ENCODE measurements at places on chromosomes 16 and 17.

DNA sequence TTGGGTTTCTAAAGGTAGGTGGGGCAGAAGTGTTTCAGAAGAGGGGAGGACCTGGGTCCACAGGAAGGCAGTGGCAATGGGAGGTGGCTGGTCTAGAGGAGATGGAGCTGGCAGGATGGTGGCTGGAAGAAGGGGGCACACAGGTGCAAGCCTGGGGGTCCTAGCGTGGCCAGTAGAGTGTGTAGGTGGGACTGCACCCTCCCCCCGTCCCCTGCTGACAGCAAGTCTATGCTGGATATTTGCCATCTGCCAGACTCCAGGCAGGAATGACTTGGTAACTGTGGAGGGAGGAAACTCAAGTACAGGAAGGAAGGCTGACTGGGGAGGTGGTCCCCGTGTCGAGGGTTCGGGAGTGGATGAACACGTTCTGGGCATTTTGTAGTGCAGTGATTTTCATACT lies 8.6 kb downstream of the MED9 start:
- no peak for DNase-seq

DNA sequence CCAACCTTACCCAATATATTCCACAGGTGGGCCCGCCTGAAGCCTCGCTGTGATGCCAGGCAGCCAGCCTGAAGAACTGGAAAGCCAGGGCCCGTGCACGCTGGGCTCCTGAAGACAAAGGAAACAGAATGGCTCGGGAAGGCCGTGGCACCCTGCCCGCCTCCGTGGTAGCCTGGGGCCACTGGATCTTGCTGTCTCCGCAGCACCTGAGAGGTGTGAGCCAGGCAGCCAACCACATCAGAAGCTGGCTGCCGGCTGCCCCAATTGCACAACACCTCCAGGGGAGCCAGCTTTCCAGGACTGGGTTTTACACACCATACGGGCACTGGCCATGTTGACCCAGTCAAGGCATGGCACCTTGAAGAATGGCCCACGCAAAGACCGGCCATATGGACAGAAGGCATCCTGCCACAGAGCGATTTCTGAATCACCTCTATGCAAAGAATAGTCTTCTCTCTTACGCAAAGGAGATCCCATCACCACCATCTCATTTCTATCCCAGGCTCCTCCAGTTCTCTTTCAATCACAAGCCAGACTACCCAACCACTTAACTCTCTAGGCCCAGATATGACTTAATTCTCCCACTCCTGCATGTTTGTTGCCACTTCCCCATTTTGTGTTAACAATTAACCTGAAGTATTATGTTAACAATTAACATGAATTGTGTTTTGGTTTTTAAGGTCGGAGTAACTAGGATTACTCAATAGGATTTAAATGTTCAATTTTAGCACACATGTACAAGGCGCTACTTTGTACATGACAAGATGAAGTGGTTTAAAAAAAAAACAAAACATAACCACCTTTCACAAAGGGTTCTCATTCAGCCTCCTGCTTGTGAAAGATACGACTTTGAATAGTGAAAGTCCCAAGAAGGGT lies 32.1 kb downstream of the ZFHX3 start:
- DNase-seq = peak; percentile 82

DNA sequence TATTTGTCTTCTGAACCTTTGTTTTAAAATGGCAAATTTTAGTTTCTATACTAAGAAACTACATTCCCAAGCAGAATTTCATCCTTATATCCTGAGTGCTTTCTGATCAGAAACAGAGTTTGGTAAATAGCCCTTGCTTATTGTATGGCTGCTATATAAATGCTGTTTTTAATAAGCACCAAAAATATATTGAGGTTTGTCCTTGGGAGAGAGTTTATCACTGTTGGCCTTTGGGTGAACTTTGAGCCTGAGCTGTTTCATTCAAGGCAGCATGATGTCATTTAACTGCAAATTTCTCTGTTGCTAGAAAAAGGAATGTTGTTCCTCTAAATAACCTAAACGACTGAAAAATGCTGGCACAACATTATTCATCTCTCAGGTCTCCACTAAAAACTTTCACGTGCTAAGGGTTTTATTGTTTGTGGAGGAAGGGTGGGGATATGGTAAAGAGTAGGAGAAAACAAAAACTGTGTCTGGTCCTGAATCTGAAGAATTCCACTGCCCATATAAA lies 334.3 kb upstream of the TBX2 start:
- DNase-seq = peak; percentile 18

DNA sequence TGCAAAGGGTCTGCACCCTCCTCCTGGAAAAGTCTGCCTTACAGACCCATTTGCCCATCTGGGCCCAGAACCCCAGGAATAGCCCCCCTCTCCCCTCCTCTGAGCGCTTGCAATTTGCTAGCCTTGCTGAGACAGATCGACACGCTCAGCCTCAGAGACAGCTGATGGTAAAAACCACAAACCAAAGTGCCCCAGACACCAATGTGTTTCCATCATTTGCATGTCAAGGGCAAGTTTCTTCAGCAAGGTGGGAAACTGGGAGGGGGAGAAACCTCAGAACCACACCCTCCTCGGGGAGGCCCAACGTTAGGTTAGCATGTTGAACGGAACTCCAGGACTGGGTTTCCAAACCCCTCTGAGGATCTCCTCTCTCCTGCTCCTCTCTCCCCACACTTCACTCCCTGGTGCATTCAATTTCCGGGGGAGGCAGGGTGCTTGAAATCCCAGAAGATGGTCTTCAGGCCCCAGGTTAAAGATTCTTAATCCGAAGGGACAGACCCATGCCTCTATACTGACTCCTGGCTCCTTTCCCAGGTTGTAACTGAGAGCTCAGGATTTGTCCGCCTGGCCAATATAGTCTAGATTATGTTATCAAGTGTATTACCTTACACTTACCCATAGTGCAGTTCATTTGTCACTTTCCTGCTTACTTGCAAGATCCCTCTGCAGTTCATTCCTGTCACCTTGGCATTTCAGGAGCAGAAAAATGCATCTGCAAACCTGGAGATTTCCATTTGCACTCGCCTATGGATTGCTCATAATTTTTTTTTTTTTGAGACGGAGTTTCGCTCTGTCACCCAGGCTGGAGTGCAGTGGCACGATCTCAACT lies 1.3 kb upstream of the CUEDC1 start:
- DNase-seq = peak; percentile 5

- DNase-seq = no peak
Measured at GRCh38 chr16:88009563-88010342, 58.5 kb downstream of the BANP start.

- DNase-seq = no peak
Measured at GRCh38 chr17:71580220-71580619, 540.6 kb upstream of the SOX9 start.

DNA sequence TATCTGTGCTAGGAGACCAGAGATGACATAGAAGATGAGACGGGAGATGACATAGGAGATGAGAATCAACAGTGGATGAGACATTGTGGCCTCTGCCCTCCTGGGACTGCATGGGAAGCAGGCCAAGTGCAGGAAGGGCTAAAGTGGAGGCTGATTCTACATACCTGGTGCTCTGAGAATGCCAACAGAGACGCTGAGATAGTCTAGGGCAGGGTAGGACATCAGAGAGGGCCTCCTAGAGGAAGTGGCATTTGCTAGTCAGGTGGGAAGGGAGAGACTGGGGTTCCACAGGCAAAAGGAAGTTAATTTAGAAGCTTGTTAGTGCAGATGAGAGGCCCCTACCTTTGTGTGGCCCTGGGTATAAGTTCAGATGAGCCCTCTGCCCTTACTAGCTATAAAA lies 224.2 kb downstream of the CBLN1 start:
- DNase-seq = no peak

DNA sequence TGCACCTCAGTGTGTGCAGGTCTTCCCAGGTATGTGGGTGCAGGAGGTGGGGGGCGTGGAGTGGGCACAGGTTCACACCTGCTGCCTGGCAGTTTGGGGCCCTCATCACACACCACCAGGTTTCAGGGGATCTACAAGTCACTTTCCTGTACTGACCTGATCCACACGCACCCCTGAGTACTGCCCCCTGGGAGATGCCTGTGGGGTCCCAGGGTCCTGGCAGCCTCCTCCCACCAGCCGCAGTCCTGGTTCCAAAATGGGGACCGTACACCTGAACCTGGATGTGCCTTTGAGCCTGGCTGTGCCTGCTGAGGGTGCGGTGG lies 25.9 kb downstream of the RNF213 start:
- no peak for DNase-seq

GRCh38 chr17:851924-852323 lies 69.8 kb downstream of the MRM3 start:
- DNase-seq = no peak

DNA sequence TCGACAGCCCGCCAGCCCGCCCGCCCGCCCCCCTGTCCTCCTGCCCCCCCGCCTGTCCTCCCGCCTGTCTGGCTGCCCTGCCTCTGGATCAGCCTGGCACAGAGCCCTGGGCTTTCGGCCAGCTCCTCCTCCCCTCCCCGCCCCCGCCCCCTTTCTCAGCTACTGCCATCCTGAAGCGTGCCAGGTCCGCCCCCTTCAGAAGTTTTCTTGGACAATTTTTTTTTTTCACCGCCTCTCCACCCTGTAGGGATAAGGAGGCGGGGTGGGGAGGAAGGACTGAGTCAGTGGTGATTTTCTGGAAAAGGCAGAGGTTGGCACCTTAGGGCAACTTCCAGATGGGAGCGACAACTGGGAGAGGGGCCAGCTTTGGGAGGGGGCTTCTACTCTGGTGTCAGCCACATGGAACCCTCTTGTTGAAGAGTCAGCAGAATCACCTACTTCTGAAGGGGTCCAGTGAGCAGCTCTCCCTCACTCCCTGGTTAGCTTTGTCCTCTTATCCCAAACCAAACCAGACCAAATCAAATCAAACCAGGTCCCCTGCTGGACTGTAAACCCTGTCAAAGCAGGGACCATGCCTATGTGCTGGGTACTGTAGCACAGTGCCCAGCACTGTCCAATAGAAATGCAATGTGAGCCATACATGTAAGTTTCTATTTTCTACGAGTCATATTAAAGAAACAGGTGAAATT lies 19.7 kb downstream of the IGF2BP1 start:
- DNase-seq = no peak

DNA sequence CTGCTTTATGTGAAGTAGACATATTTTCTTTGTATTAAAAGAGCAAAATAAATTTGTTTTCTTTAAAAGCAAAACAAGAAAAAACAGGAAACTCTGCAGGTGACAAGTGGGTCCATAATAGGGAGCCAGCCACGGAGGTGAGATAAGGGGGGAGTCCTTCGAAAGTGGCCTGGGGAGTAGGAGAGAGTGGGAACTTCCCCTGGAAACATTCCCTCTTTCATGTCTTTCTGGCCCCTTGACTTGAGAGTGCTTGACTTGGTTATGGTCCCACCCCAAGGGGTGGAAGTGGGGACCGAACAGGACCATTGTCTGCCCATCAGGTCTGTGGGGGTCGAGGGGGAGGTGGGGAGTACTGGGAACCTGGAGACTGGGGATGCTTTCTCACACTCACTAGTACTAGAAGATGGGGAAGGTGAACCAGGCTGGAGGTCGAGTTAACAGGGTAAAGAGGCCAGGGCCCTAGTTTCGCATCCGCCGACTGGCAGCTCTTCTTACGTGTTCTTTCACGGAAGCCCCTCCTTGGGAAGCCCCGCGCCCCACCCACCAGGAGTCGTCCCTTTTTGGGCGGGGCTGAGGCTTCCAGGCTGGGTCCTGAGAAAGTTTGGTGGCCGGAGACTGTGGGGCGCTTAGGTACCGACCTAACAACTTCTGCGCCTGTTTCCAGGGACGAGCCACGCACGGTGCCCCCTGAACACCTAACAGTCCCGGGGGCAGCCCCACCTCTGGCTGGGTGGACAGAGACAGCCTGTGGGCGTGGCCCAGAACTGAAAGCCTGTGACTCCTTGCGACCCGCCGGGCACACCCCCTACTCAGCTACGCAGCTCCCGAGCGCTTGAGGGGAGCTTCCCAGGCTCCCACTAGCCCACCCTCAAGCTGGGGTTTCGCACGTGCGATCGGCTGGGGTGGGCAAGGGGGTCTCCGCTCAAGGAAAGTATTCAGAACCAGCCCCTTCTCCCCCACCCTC lies 790 bp downstream of the TRADD start:
- DNase-seq = peak; percentile 55

- no peak for DNase-seq
Measured at GRCh38 chr17:38653230-38653629, 21.5 kb downstream of the EPOP start.

GRCh38 chr17:76907352-76907751 lies 39.1 kb downstream of the MGAT5B start:
- DNase-seq = no peak

GRCh38 chr17:28227316-28228108 lies 91.5 kb upstream of the TMEM97 start:
- peak; percentile 10 for DNase-seq

DNA sequence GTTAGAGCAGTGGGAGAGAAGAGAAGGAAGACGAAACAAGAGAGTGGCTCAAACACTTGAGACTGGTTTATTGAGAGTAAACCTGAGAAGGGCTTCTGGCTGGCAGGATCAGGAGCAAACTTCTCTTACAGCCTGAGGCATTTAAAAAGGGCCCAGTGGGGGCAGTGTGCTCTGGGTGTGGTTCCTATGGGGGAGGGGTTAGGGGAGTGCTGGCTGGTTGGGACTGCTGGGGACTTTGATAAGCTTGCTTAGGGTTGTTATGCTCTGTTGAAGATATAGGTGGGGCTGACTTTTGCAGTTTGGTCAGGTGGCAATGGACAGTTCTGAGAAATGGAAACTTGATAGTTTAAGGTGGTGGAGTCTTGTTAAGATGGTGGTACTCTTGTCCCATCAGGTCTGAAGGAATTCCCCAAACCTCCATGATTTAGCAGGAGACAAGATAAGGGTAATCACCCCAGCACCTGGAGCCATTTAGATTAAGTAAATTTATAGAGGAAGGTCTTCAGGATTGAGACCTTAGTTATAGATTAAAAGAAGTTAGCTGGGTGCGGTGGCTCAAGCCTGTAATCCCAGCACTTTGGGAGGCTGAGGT lies 79.3 kb downstream of the EMP2 start:
- DNase-seq = no peak

GRCh38 chr17:17462048-17462824 lies 14.6 kb upstream of the MED9 start:
- no peak for DNase-seq

- peak; percentile 92 for DNase-seq
Measured at GRCh38 chr16:23516366-23517137, 6.3 kb upstream of the GGA2 start.

DNA sequence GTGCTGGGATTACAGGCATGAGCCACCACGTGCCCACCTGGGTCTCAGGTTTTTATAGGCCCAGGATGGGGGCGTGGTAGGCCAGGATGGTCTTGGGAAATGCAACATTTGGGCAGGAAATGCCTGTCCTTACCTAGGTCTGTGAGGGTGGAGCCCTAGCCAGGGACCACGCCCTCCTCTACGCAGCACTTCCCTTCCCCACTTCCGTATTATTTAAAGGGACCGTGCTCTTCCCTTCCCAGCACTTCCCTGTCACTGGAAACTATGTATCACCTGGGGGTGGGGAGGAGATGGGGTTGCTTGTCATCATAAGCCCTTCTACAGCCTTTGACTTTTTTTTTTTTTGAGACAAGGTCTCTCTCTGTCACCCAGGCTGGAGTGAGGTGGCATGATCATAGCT lies 238.9 kb upstream of the NLRP1 start:
- DNase-seq = no peak

- DNase-seq = no peak
Measured at GRCh38 chr16:50248845-50249244, 17.5 kb upstream of the ADCY7 start.

All from MV-4-11 (cell line).